RWPE1 (cell line): ENCODE measurements at places on chromosomes 12 and 14.

GRCh38 chr14:49464885-49465284 is 121.3 kb downstream of the RPS29 start:
- no peak for DNase-seq

DNA sequence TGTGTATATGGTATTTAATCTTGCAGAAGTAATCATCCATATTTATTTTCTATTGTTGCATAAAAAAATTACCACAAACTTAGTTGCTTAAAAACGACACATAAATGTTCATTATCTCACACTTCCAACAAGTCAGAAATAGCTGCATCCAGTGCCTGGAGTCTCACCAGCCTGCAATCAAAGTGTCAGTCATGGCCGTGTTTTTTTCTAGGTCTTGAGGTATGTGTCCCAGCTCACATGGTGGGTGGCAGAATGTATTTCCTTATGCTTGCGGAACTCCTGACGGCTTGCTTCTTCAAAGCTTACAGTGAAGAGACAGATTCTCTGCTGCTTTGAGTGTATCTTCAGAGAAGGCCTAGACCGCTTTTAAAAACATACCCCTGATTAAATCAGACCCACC is 670.2 kb upstream of the LMO3 start:
- no peak for DNase-seq

GRCh38 chr14:84006643-84007155 is 1523.2 kb upstream of the FLRT2 start:
- no peak for DNase-seq

GRCh38 chr12:85280165-85280983 is at the start of gene ALX1:
Gene ALX1, plus strand, starts transcription at chr12:85280220. Its CDS starts 42 bp downstream, at chr12:85280262.
- DNase-seq = peak; percentile 15

DNA sequence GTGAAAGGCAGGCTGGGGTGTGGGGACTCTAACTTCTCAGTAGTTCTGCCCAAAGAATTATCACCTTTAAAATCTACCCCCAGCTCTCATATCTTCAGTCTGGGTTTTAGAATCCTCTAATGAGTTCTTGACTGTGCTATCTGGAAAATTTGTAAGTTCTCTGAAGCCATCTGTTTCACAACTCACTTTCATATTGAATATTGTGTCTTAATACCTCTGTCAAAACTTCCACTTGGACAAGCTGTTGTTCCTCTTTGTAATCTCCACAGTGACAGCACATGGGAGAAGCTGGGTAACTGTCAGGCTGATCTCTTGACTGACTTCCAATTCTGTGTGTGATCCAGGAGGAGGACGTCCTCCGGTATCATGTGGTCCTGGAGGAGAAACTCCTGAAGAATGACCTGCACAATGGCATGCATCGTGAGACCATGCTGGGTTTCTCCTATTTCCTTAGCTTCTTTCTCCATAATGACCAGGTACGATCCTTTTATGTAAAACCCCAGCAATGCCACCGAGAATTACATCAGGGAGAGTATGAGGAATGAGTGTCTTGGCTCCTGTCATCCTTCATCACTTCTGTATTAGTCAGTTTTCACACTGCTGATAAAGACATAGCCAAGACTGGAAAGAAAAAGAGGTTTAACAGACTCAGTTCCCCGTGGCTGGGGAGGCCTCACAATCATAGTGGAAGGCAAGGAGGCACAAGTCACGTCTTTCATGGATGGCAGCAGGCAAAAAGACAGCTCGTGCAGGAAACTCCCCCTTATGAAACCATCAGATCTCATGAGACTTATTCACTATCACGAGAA is 111.9 kb downstream of the STAB2 start:
- no peak for DNase-seq

DNA sequence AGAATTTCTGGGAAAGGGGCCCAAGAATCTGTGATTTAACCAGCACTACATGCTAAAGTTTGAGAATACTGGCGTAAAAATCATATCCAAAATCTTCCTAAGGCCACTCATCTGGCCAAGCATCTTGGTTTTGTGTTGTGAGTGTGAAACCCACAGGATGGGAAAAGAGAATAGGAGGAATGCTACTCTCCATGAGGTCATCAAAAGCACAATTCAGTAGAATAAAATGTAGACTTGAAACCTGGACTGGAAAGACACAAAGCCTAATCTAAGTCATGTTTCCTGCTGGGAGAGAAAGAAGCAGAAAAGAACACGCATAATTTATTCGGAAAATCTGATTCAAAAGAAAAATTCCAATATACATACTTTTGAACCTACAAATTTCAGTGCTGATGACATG is 42.3 kb downstream of the NR1H4 start:
- no peak for DNase-seq

GRCh38 chr12:129961091-129961490 is 57.3 kb upstream of the TMEM132D start:
- peak; percentile 32 for DNase-seq

- DNase-seq = no peak
Measured at GRCh38 chr14:33271216-33271615, 332.5 kb downstream of the NPAS3 start.

DNA sequence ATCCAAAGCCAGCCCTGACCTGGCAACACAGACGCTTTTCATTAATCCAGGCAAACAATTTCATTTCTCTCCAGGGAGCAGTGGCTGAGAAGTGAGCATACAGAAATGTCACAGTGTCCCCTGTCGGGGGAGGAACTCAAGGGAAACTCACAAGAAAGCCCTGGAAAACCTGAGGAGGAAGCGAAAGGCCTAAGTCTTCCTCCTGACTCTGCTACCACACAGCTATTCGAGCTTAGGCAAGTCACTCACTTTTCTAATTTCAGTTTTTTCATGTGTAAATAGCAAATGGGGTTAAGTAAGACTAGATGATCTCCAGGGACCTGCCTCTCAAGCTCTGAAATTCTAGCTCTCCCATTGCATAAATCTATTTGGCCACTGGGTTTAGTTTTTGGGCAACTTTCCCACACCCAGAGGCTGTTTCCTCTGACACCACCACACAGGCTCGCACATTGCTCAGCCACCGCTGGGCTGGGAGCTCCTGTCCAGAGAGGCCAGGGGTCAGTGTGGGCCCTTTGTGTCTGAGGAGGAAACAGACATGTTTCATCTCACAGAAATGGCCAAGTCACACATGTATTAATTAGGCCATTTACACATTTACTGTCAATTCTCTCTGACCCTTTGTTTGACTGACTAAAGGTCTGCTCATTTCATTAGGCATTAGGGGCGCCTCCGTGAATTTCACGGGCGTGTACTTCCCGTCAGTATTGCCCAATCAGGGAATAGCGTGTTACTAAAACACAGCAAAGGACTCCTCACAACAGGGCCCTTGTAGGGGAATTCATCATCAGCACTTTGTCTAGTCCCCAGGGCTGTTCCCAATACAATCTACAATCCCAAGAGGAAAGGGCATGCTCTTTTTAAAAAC is 9.8 kb upstream of the PNMA1 start:
- peak; percentile 69 for DNase-seq

- DNase-seq = no peak
Measured at GRCh38 chr12:50363141-50363540, 33.3 kb downstream of the FAM186A start.

DNA sequence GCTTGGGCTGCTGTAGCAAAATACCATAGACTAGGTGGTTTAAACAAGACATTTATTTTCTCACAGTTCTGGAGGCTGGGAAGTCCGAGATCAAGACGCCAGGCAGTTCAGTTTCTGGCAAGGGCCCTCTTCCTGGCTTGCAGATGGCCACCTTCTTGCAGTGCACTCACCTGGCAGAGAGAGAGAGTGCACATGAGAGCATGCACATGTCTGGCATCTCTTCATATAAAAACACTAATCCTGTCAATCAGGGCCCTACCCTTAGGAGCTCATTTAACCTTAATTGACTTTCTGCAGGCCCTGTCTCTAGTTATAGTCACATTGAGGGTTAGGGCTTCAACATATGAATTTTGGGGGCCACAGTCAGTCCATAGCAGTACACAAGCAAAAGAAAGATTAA is 12.4 kb upstream of the EVL start:
- DNase-seq = no peak

- DNase-seq = no peak
Measured at GRCh38 chr12:80222261-80222660, 122.9 kb downstream of the OTOGL start.

DNA sequence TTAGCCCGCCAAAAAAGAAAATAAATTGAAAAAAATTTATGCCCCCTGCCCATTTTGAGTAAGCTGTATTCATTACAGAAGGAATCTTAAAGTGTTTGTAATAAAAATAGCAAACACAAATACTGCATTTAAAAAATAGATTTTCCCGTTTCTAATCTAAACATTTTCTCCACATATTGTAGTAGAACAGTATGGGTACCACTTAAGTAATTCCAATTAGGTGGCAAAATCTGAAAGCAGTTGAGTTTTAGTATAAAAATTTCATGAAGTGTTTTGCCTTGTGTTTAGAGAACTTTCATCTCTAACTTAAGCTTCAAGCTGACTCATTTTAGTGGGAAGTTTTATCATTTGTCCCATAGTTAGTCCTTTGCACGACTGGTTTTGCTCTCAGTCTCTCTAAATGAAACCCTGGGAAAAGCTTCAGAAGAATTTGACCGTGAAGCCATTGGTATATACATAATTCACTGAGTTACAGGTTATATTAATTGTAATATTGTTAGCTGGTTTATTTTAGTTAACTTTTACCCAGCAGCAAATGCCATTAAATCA is 214.6 kb downstream of the ERC1 start:
- DNase-seq = no peak

GRCh38 chr14:69152902-69153151 is at the start of gene DCAF5:
Gene DCAF5, minus strand, starts transcription at chr14:69153119. Its CDS starts 141 bp downstream, at chr14:69152978.
- DNase-seq = no peak

GRCh38 chr12:26869908-26870459 is 37.0 kb upstream of the ITPR2 start:
- DNase-seq = no peak

- DNase-seq = no peak
Measured at GRCh38 chr14:104113631-104114420, 24.6 kb upstream of the KIF26A start.

DNA sequence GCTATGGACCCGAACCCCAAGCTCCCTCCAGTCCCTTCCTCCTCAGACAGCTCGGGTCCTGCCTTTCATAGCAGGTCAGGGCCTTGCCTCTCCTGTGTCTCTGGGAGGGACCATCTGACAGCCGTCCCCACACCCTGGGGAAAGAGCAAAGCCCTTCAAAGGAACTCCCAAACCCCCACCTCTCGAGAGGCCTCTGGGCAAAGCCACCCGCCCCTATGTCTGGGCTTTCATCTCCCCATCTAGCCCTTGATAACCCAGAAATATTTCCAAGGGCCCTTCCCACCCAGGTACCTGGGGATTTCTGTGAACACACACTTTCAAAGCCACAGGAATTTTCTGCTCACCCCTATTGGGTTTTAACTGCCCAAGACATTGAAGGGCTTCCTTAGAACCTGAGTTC is 32.1 kb downstream of the SNRNP35 start:
- DNase-seq = no peak

- DNase-seq = no peak
Measured at GRCh38 chr14:54483073-54483745, 5.6 kb downstream of the GMFB start.

- DNase-seq = peak; percentile 54
Measured at GRCh38 chr12:8033153-8034044, 883 bp downstream of the FOXJ2 start.

- DNase-seq = no peak
Measured at GRCh38 chr12:6757028-6757690, 4.2 kb upstream of the MLF2 start.

- DNase-seq = no peak
Measured at GRCh38 chr12:3668479-3669165, 84.3 kb downstream of the CRACR2A start.

- DNase-seq = peak; percentile 60
Measured at GRCh38 chr14:87615822-87616679, 376.9 kb downstream of the GALC start.

- DNase-seq = no peak
Measured at GRCh38 chr12:104930388-104931326, 27.4 kb downstream of the SLC41A2 start.
